ENCODE measurements at places on chromosomes 7 and 10.

DNA sequence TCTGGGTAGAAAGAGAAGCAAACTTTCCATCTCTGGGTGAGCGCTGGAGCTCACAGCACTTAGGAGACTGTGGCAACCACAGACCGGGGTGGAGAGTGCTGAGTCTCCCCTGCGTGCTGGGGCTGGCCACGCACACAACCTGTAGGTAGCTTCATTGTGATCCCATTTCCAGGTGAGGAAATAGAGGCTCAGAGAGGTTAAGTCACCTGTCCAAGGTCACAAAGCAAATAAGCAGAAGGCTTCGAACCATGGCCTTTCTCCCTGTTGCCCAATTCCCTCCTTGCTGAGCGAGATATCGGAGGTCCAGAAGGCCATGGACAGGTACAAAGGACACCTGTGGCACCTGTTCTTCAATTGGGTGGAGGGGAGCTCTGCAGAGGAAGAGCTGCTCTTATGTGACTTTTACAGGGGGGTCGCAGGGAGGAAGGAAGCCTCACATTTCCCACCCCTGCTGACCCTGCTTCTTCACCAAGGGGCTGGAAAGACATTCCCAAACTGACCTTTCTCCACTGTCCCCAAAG is 39.4 kb downstream of the ZCCHC24 start:
- H3K36me3 ChIP-seq, result no peaks in the 10 kb centered on the region
- no peak overlapping the region for H3K27ac ChIP-seq
- H3K27me3 ChIP-seq, result no peaks in the 10 kb centered on the region
- DNase-seq, result no peak
- no peak overlapping the region for H3K4me3 ChIP-seq
- H3K4me1 ChIP-seq, result peaks cover 3% of the 10 kb centered on the region

GRCh38 chr10:79078367-79079053 is 9.7 kb downstream of the ZMIZ1 start:
- H3K27me3 ChIP-seq, result no peaks in the 10 kb centered on the region
- H3K36me3 ChIP-seq, result no peaks in the 10 kb centered on the region
- H3K27ac ChIP-seq, result no peak overlapping the region
- no peak overlapping the region for H3K4me3 ChIP-seq
- H3K4me1 ChIP-seq, result peaks cover 16% of the 10 kb centered on the region
- DNase-seq, result peak; percentile 39

- no peaks in the 10 kb centered on the region for H3K27me3 ChIP-seq
- no peak overlapping the region for H3K4me3 ChIP-seq
- no peak for DNase-seq
- no peaks in the 10 kb centered on the region for H3K36me3 ChIP-seq
- H3K4me1 ChIP-seq, result peaks cover 4% of the 10 kb centered on the region
Observed at GRCh38 chr10:123966896-123967231, 75.3 kb upstream of the CPXM2 start.

DNA sequence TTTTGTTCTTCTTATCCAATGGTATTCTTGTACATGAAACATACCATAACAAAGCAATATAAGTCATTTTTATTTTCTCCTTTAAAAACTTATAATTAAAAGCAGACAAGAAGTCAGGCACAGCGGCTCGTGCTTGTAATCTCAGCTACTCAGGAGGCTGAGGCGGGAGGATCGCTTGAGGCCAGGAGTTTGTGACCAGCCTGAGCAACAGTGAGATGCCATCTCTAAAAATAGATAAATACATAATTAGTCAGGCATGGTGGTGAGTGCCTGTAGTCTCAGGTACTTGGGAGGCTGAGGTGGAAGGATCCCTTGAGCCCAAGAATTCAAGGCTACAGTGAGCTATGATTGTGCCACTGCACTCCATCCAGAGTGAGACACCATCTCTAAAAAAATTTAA is 195.1 kb upstream of the FZD1 start:
- no peak for DNase-seq
- no peaks in the 10 kb centered on the region for H3K27me3 ChIP-seq
- H3K27ac ChIP-seq, result no peak overlapping the region
- peaks cover 5% of the 10 kb centered on the region for H3K4me1 ChIP-seq

- no peak for DNase-seq
- H3K27ac ChIP-seq, result no peak overlapping the region
- no peak overlapping the region for H3K4me3 ChIP-seq
- H3K36me3 ChIP-seq, result no peaks in the 10 kb centered on the region
- no peaks in the 10 kb centered on the region for H3K4me1 ChIP-seq
Observed at GRCh38 chr7:23264916-23265458, 18.4 kb downstream of the GPNMB start.

Data from GM23338 (cell line).